ENCODE measurements at places on chromosomes 16 and 17. TPM values are rescaled to one million over a fixed set of nuclear protein-coding genes. Genes with fewer than 3 reads are reported as not detected.

GRCh38 chr17:73594025-73594424, 50.2 kb downstream of the SDK2 start:
- peaks cover 88% of the 10 kb centered on the region for H3K4me1 ChIP-seq
- H3K27ac ChIP-seq = peak overlapping the region; percentile 97
- H3K36me3 ChIP-seq = no peaks in the 10 kb centered on the region
- DNase-seq = no peak
- H3K27me3 ChIP-seq = no peaks in the 10 kb centered on the region

GRCh38 chr17:81131486-81132196, 33.7 kb upstream of the PVALEF start:
- no peaks in the 10 kb centered on the region for H3K36me3 ChIP-seq
- H3K27ac ChIP-seq = no peak overlapping the region
- H3K27me3 ChIP-seq = no peaks in the 10 kb centered on the region
- H3K4me1 ChIP-seq = no peaks in the 10 kb centered on the region
- no peak overlapping the region for H3K4me3 ChIP-seq
- DNase-seq = no peak

CA7 gene
- polyA plus RNA-seq = not detected

DNA sequence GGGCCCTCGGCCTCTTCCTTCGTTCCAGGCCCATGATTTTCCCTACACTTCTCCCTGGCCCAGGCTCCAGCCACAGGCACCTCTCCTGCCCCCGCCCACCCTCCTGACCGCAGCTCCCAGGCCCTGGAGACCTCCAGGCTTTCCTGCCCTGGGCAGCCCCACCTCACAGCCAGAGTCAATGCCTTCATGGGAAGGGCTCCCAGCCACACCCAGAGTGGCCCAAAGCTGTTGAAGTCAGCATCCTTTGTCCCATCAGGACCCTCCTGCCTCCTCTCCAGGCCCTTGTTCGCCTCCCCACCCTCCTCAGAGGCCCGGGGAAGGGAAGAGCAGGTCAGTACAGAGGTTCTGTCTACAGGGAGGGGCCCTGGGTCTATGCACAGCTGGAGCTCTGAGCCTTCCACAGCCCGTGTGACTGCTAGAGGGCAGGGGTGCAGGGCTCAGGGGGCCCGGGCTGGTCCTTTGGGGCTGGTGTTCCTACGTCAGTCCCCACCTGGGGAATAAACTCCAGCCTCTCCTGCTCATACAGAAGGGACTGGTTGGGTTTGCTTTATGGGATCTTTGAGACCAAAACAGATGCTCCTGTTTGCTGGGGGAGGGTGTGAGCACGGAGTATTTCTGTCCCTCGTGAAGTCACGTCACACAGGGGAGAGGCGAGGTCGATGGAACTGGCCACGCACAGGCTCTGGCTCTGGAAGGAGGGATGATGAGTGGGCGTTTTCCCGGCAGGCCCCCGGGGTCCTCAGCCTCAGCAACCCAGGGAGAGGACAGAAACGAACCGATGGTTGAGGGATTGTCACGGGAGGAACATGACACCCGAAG, 20.3 kb downstream of the TRARG1 start:
- no peak for DNase-seq
- H3K4me3 ChIP-seq = no peak overlapping the region
- peaks cover 6% of the 10 kb centered on the region for H3K27me3 ChIP-seq
- H3K4me1 ChIP-seq = peaks cover 30% of the 10 kb centered on the region
- H3K27ac ChIP-seq = no peak overlapping the region
- no peaks in the 10 kb centered on the region for H3K36me3 ChIP-seq

DNA sequence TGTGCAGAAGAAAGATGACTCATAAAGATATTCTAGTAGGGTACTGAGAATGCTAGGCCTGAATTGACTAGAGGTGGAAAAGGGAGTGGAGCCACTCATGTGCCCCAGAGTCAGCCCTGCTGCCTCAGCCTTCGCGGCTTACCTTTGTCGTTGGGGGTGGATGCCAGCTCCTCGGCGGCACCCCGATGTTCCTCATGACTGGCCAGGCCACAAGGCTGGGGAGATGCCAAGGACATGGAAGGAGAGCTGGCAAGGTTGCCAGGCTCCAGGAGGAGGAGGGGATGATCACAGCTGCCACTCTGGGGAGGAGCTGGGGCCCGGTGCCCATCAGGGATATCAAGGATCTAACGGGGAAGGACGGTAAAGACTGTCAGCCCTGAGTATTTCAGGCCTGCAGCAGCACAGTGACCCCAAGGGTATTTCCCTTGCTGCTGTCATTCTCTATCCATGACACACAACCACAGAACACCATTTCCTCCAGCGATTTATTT, 9.7 kb upstream of the SLC35B1 start:
- no peak overlapping the region for H3K27ac ChIP-seq
- peaks cover 12% of the 10 kb centered on the region for H3K36me3 ChIP-seq
- H3K4me3 ChIP-seq = no peak overlapping the region
- DNase-seq = no peak
- H3K4me1 ChIP-seq = peaks cover 26% of the 10 kb centered on the region
- no peaks in the 10 kb centered on the region for H3K27me3 ChIP-seq

DNA sequence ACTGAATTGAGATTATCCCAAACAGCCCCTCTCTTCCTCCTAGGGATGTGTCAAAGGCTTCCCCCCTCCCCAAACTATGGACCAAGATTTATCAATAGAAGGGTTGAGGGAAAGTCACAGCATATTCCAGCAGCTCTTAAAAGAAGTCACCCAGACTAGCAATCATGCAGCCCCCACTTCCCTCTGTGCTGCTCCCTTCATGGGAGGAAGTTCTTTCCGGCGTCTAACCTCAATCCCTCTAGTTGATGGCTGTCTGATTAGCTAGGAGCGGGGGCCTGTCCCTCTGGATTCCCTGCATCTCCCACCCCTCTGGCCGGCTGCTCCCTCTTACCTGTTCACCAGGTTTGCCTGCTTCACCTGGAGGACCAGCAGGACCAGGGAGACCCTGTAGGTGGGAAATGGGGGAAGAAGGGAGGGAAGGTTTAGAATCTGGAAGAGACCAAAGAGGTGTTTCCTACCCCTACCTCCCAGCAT, 9.2 kb downstream of the COL1A1 start:
- H3K4me1 ChIP-seq = peaks cover 20% of the 10 kb centered on the region
- no peak overlapping the region for H3K4me3 ChIP-seq
- DNase-seq = no peak
- no peaks in the 10 kb centered on the region for H3K36me3 ChIP-seq
- no peaks in the 10 kb centered on the region for H3K27me3 ChIP-seq

GRCh38 chr17:50689956-50690886, 17.5 kb downstream of the ANKRD40 start:
- no peaks in the 10 kb centered on the region for H3K27me3 ChIP-seq
- H3K27ac ChIP-seq = peak overlapping the region; percentile 16
- H3K4me3 ChIP-seq = no peak overlapping the region
- no peak for DNase-seq

GRCh38 chr17:36947922-36948716, 635 bp upstream of the AATF start:
- H3K4me3 ChIP-seq = peak overlapping the region; percentile 99
- H3K36me3 ChIP-seq = peaks cover 8% of the 10 kb centered on the region
- peak overlapping the region; percentile 99 for H3K27ac ChIP-seq
- H3K4me1 ChIP-seq = peaks cover 45% of the 10 kb centered on the region
- peaks cover 39% of the 10 kb centered on the region for H3K27me3 ChIP-seq
- no peak for DNase-seq

DNA sequence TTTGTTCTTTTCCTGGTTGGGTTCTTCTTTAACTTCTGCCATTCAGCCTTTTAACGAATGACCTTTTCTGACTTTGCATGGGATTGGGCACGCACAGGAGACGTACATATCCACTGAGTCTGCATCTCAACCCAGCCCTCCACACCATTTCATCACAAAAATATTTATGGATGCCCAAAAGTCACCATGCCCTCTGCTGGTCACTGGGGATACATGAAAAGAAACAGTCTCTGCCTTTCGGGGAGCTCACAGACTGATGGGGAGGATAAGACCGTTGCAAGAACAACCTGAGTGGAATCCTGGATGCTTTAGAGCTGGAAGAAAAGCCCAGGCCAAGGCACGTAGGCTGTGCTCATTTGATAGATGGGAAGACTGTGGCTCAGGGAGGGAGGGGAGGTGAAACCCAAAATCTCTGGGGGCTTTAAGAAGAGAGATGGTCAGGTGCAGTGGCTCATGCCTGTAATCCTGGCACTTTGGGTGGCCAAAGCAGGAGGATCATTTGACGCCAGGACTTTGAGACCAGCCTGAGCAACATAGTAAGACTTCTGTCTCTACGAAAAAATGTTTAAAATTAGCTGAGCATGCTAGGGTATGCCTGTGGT, 7.9 kb upstream of the MT2A start:
- DNase-seq = peak; percentile 18
- H3K27ac ChIP-seq = no peak overlapping the region
- H3K27me3 ChIP-seq = peaks cover 35% of the 10 kb centered on the region
- no peaks in the 10 kb centered on the region for H3K4me1 ChIP-seq

GRCh38 chr16:88905563-88905962, 39.1 kb upstream of the PABPN1L start:
- H3K4me3 ChIP-seq = no peak overlapping the region
- H3K27ac ChIP-seq = no peak overlapping the region
- DNase-seq = no peak
- H3K4me1 ChIP-seq = peaks cover 9% of the 10 kb centered on the region
- no peaks in the 10 kb centered on the region for H3K36me3 ChIP-seq

C16orf89 gene
- polyA plus RNA-seq = not detected

Data from naive B cell (primary cell).